ENCODE measurements at places on chromosomes 5 and 9.

GRCh38 chr9:70421272-70422180 lies 7.1 kb upstream of the KLF9 start:
- DNase-seq: no peak

GRCh38 chr5:95352691-95353090 lies 38.5 kb upstream of the FAM81B start:
- DNase-seq: no peak

GRCh38 chr5:67290655-67291054 lies 94.1 kb upstream of the CD180 start:
- no peak for DNase-seq

- no peak for DNase-seq
Observed at GRCh38 chr9:112355427-112355897, 22.0 kb upstream of the PTBP3 start.

DNA sequence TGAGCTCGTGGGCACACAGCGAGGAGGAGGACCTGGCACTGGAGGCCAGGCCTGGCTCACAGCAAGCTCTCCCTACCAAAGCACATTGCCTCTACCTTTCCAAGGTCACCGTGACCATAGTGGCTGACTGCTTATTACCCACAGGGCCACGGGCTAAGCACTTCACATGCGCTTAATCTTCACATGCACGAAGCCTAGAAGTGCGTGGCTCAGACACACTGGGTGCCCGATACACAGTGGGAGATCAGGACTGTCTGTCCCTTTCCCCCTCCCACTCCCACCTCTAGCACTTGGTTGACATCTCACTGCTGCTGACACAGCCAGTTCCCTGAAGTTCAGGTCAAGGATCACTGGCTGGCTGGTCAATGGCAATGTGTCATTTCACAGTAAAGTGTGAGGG lies 23.6 kb downstream of the LHX6 start:
- DNase-seq: no peak

DNA sequence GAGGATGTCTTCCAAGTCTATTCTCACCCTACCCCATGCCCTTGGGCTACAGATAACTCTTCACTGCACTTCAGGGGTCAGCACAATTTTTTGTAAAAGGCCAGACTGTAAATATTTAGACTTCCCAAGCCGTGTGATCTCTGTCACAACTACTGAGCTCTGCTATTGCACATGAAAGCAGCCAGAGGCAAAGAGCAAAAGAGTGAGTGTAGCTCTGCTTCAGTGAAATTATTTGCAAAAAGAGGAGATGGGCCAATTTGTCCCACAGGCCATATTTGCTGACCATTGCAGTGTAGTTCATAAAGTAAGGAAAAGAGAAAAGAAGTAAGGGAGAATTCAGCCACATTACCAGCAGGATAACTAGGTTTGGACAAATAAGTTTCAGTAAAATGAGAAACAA lies 7.0 kb upstream of the MOCS2 start:
- no peak for DNase-seq

- DNase-seq: no peak
Observed at GRCh38 chr5:7395432-7395946, 449 bp upstream of the ADCY2 start.

Measured in MM.1S (cell line).